Esophagus squamous epithelium (tissue), 5 donors: ENCODE measurements at places on chromosomes 7 and 10. TPM values are rescaled to one million over a fixed set of nuclear protein-coding genes. Genes with fewer than 3 reads are reported as not detected.

- no peak for DNase-seq
- H3K4me1 ChIP-seq = peaks cover 20% of the 10 kb centered on the region
- H3K27ac ChIP-seq = no peak overlapping the region
- H3K36me3 ChIP-seq = peaks cover 22% of the 10 kb centered on the region
- H3K27me3 ChIP-seq = no peaks in the 10 kb centered on the region
Measured at GRCh38 chr10:74096777-74097176, 53.9 kb downstream of the AP3M1 start.

DNA sequence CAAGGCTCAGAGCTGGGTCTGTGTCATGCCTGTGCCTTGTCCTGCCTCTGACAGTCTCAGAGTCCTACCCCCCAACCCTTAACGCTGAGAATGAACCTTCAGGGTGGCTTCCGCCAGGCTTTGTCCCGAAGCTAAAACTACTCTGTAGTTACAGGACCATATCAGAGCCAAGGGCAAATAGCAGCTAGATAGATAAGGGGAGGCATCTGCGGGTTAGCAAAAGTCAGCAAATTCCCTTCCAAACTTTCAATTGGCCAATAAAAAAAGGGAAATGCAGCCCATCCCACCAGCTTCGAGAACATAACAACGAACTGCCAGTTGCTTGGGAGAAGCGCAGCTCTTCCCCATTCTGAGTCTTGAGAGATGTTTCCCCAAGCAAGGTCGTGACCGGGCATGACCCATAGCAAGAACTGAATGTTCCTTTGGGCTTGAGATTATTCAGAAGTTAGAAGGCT, 17.7 kb downstream of the CCL24 start:
- H3K4me1 ChIP-seq = peaks cover 5% of the 10 kb centered on the region
- no peaks in the 10 kb centered on the region for H3K36me3 ChIP-seq
- H3K27ac ChIP-seq = no peak overlapping the region
- no peak overlapping the region for H3K4me3 ChIP-seq
- no peak for DNase-seq

- H3K4me1 ChIP-seq = peaks cover 38% of the 10 kb centered on the region
- H3K36me3 ChIP-seq = no peaks in the 10 kb centered on the region
- no peaks in the 10 kb centered on the region for H3K27me3 ChIP-seq
- H3K4me3 ChIP-seq = peak overlapping the region; percentile 72
- peak overlapping the region; percentile 96 for H3K27ac ChIP-seq
- DNase-seq = no peak
Measured at GRCh38 chr10:100372415-100373297, 25.6 kb downstream of the SCD start.

DNA sequence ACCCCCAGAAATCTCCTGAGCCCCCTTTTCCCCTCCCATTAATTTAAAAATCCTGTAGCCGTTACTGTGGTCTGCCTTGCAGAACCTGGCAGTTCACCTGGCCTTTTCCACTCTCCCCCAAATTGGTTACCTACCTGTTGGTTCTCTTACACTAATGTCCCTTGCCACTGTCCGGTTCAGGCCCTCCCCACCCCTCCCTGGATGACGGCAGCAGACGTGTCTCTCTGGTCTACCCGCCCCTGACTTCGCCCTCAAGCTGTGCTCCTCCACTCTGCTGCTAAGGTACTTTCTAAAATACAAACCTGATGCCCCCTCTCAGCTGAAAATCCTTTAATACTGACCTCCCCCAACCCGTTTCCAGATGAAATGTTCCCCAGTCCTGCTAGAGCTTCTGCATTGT, 15.6 kb upstream of the SH3PXD2A start:
- peaks cover 6% of the 10 kb centered on the region for H3K27me3 ChIP-seq
- H3K4me3 ChIP-seq = no peak overlapping the region
- DNase-seq = no peak
- peak overlapping the region; percentile 85 for H3K27ac ChIP-seq

The JAKMIP3 gene
- 0.19 TPM for total RNA-seq

The NYAP1 gene
- not detected for total RNA-seq

The EZH2 gene
- 12.6 TPM for total RNA-seq

DNA sequence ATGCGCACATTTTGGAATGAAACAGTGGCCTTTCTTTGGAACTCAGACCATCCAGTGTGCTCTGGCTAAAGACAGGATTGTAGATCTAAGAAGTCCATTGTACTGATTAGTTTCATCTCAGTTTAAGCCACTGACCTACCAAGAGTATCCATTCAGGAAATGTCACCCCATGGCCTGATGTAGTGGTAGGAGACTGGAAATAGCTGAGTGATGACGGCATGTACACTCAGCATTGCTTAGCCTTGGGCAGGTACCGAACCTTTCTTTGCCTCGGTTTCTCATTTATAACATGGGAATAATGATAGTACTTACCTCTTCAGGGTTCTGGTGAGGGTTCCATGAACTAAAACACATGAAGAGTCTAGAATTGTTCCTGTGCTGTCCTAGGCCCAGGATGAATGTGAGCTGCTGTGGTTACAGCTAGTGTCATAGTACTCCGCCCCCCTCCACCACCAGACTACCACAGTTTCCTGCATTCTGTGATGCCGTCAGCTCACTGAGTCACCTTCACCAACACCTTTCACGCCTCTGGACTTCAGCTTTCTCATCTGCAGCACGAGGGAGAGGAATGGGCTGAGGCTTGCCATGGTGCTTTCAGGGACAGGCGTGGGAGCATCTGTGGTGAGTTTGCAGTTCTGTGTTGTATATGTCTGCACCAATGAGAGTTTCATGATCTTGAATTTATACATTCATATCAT, 484.0 kb upstream of the GALNT17 start:
- no peak for DNase-seq
- no peaks in the 10 kb centered on the region for H3K27me3 ChIP-seq
- no peaks in the 10 kb centered on the region for H3K4me1 ChIP-seq
- no peaks in the 10 kb centered on the region for H3K36me3 ChIP-seq

The ARF5 gene
- 211 TPM for total RNA-seq

The TRIM73 gene
- total RNA-seq = 1.7 TPM

The ACTL6B gene
- not detected for total RNA-seq

- H3K36me3 ChIP-seq = no peaks in the 10 kb centered on the region
- peak overlapping the region; percentile 86 for H3K27ac ChIP-seq
- no peak for DNase-seq
- H3K4me1 ChIP-seq = peaks cover 19% of the 10 kb centered on the region
Measured at GRCh38 chr7:19109000-19109946, 8.2 kb downstream of the TWIST1 start.
